Activated CD4-positive, alpha-beta T cell treated with anti-CD3 and anti-CD28 coated beads, Interleukin-10, Interleukin-2, amounts not matched to agents 100 ng/mL and 50 ng/mL, durations not matched to agents 16 hours and 8 hours (primary cell): ENCODE measurements at places on chromosomes 1 and 21.
A peak's percentile ranks its signal among the peaks of the same experiment; 100 is the strongest.

DNA sequence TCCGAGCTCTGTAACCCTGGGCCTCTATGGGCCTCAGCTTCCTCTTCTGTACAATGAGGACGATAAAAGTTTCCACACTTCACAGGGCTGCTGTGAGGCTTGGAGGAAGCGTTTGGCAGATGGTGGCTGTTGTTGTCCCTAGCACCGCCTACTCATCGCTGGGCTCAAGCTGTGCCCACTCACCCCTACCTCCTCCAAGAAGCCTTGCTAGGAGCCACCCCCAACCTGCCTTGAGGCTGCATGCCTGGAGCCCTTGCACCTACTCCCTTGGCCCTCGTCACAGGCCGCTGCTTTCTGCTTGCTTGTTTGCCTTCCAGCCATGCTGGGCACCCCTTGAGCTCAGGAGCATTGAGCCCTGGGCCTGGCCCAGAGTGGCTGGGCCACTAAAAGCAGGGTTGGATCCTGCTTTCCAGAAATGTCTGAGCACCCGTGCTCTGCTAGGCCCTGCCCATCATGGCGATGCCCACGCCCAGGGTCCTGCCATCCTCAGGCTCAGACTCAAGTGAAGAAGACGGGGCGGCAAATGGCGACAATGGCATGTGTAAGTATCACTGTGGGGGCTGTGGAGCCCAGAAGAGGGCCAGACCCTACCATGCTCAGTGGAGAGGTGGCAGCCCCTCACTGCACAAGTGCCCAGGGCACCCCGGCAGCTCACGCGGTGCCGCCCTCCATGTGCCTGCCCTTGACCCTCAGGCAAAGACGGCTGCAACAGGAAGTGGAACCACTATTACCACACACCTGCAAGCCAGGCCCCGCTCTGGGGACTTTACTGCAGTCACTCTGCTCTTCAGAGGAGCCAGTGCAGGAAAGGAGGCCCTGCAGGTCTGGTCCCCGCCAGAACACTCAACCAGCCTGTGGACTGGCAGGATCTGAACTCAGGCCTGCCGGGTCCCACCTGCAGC is 9.5 kb downstream of the SH3BGRL3 start:
- DNase-seq: peak; percentile 62

DNA sequence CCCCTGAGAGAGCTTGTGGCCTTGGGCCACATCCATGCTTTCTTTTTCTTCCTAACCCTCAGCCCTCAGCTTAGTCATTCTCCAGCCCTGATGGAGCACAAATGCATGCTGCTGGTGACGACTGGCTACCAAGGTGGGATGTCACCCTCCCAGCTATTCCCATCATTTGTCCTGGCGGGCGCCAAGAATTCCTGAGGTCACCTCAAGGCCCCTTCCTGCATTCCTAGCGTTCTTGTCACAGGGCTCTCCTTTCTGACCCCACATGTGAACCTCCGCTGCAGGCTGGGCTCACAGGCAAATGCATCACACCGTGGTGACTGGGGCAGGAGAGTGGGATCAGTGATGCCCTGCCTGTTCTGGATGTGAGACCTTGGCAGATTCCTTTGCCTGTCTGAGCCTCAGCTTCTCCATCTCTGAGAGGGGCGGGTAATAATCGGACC is 53.4 kb upstream of the IFFO2 start:
- DNase-seq: no peak

- no peak for DNase-seq
Observed at GRCh38 chr1:56715156-56715555, 70.0 kb downstream of the PRKAA2 start.

GRCh38 chr1:112776688-112777087 is 61.6 kb upstream of the PPM1J start:
- DNase-seq: no peak

GRCh38 chr1:53681351-53681976 is 57.5 kb downstream of the GLIS1 start:
- no peak for DNase-seq

DNA sequence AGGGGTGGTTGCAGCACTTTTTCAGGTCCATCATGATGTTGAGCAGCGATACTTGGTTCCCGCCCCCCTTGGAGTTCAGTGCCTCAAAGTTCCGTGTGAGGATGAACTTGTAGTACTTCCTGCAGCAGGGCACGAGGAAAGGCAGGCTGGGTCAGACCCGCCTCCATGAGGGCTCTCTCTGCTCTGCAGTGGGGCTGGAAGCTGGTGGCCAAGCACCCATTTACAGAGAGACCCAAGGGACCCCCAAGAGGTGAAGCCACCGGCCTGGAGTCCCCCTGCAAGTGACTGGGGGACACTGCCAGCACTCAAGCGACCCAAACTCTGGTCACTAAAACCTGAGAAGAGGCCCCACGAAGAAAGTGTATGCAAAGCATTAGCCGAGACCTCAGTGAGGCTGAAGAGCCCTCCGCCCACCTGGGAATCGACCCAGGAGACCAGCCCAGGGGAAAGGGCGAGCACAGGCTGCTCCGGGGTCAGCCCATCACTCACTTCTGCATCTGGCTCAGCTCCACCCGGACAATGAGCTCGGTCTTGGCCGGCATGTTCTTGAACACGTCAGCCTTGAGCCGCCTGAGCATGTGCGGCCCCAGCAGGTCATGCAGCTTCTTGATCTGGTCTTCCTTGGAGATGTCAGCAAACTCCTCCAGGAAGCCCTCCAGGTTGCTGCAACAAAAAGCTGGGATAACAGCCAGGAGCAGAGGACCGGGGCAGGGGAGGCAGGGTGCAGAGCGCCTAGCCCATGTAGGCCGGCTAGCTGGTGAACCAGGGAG is 45.2 kb downstream of the CHD5 start:
- DNase-seq: no peak

- peak; percentile 65 for DNase-seq
Observed at GRCh38 chr21:45080639-45081414, 6.4 kb downstream of the ADARB1 start.

DNA sequence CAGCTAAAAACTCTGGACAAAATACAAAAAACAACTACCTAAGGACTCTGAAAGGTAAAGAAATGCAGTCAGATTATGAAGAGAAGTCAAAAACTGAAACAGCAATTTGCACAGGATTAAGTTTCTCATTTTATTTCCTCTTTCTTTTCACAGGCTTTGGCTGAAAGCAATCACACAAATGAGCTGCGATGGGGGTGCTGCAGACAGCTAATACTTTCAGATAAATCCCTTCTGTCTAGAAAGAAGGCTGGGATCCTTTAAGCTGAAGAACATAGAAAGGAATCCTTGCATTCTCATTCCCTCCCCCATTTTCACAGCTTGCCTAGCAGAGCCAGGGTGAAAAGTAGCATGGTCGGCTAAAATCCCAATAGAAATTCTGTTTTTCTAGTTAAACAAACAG is 32.0 kb upstream of the PRDX6 start:
- no peak for DNase-seq

- no peak for DNase-seq
Observed at GRCh38 chr1:230322421-230322756, 103.7 kb downstream of the PGBD5 start.

- DNase-seq: no peak
Observed at GRCh38 chr21:40754466-40754865, 92.5 kb downstream of the DSCAM start.
